ENCODE measurements at places on chromosomes 1 and 21.

DNA sequence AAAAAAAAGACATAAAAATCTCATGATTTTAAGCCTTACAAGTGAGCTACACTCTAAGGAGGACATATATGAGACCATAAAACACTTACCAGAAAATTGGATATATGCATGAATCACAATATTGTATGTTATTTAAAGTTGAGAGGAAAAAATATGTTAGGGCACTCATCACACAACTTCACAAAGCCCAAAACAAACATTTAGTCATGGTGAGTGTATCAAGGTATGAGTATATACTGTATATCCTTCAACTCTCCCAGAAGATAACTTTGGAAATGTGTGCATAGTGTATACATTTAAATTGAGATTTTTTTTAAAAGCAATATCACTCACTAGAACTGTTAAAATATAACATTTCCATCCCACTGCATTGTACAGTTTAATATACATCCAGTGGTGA is 259.3 kb downstream of the SRGAP2C start:
- DNase-seq, result no peak

- no peak for DNase-seq
Observed at GRCh38 chr1:230760360-230760827, 13.2 kb downstream of the CAPN9 start.

- DNase-seq, result no peak
Observed at GRCh38 chr1:225425201-225425786, 2.5 kb downstream of the LBR start.

DNA sequence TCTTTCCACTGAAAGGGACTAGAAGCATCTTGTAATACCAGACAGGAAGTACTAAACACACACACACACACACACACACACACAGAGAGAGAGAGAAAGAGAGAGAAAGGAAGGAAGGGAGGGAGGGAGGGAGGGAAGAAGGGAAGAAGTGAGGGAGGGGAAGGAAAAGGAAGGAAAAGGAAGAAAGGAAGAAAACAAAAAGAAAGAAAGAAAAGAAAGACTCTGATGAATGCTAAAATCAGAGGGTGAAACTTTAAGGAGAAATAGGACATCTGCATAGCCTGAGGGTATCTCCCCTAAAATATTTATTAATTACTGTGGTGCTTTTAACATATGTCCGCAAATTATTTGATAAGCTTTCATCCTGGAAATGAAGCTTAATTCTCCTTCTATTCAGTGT is 10.6 kb downstream of the TRIT1 start:
- DNase-seq, result no peak

DNA sequence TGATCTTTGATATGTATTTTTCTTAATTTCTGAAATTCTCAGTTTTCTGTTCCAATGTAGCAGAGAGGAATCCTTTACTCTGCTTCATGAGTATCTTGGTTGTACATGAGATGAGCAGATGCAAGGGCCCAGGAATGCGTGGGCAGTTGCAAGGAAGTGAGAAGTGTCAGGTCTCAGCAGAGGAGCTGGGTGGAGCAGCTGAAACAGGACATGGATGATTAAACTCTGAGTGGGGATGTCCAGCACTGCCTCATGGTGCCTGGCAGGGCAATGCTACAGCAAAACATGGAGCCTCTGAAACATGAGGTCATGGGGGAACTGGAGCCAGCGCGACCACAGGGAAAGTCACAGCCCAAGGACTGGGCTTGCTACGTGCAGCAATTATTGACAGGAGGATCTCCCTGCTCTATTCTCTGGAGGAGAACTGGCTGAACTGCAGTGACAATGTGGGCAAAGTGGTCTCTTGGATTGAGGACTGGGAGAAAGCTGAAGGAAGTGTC is 48.4 kb downstream of the COLGALT2 start:
- no peak for DNase-seq

GRCh38 chr1:119005724-119006405 is 17.7 kb upstream of the TBX15 start:
- no peak for DNase-seq

DNA sequence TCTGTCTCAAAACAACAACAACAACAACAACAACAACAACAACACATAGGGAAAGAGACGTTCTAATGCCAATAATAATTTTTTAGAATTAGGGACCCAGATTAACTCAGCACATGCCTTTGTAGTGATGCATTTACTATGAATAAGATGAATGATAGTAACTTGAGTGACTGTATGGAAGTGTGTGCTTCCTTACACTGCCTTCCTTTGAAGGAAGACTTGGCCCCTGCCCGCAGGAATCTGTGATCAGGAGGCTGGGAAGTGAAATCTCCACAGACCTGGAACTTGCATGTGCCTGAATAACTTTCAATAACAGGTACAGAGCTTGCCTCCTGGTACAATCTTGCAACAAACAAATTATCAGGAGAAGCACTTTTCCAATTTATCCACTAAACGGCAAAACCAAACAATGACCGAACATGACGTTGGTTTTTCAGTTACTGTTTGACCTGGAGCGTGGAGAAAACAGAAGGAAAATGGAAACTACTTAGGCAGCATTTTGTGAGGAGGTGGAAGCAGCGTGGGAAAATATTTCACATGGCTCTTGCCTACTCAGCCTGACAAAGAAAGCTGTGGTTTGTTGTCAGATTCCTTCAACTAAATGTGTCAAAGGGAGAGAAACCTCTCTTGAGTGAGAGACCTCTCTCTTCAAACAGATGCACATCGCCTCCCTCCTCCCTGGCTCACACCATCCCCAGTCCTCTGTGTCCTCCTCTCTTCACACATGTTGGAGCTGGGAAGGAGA is 10.1 kb upstream of the ABCA4 start:
- no peak for DNase-seq

Data from CD4-positive, alpha-beta T cell treated with Interleukin-1 beta for 1 hour (primary cell).